ENCODE measurements at places on chromosomes 13 and 19.
A peak's percentile ranks its signal among the peaks of the same experiment; 100 is the strongest.

DNA sequence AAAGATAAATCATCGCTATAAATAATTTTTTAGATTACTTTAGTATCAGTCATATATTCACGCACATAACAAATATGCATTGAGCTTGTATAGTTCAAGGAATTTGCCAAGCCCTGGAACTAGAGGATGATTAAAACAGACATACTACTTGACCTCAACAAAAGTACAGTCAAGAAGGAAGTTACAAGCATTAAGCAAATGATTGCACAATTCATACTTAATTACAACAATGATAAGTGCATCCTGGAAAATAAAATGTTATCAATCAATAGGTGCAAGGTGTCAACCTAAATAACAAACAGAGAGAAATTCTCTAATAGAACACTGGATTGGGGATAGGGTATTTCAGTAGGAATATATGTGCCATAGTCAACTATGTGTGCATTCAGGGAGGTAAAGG, 491.2 kb downstream of the GPC5 start:
- DNase-seq = no peak

DNA sequence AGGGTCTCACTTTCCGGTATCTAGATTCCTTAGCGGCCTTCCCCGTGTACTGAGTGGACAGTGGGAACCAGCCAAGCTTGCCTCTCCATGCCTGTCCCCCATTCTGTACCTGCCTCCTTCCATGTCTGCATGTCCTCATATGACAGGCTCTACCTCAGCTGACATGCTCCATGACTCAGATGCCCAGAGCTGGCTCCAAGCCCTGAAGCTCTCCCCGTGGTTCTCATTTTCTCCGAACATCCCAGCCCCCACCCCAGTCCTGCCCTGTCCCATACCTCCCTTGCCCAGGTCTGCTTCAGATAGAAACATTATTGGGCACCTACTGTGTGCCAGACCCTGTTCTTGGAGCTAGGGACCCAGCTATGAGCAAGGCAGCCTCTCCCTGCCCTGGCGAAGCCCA, 17.1 kb upstream of the SHFL start:
- no peak for DNase-seq

DNA sequence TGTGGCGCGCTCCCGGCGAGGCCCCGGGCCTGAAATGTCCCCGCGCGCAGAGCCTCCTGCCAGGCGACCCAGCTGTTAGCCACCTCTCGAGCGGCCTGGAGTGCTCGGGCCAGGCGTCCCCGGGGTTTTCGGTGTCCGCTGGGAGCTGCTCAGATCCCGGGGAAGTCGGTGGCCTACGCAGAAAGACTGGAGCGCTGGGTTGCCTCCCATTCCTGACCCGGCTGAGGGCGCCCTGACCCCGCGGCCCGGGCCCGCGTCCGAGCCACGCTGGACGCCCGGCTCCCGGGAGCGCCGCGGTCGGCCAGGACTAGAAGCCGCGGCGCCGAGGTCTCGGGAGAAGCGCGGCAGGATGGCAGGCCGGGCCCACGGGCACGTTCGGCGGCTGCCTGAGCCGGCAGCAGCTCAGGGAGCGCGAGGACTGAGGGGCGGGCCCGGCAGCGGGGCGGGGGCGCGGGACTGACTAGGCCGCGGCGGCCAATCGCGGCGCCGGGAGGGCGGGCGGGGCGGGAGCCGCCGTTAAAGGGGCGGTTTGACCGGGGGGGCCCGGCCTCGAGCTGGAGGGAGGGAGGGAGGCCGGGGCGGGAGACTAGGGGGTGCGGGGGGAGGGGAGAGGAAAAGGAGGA, 1.3 kb upstream of the ZIC2 start:
- DNase-seq = peak; percentile 60

DNA sequence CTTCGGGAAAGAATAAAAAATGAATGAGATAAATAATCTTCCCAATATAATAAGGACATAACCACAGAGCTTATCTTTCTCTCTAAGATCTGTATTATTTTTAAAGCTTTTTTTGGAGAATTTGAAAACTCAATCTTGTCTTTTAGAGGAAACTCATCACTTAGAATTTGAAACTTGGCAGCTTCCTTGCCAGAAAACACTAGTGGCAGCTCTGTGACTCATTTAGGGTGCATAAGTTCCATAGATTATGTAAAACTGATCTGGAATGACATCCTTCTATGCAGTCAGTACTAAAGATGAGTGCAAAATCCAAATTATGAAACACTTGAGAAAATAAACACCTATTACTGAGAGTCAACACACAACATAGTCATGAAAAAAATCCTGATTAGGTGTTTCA, 848.0 kb downstream of the DACH1 start:
- no peak for DNase-seq

DNA sequence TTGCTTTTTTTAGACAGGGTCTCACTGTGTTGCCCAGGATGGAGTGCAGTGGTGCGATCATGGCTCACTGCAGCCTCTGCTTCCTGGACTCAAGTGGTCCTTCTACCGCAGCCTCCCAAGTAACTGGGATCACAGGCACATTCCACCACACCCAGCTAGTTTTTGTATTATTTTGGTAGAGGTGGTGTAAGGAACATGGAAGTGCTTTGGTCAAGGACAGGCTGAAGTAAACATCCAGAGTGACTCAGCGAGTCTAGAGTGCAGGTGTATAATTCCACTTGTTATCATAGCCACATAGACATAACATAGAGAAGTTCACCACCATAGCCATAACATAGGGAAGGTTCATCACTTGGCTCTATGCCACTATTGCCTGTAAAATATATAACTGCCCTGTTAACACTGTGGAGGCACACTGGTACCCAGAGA, 98.6 kb downstream of the RBM26 start:
- no peak for DNase-seq

- no peak for DNase-seq
Measured at GRCh38 chr13:24709186-24709913, 29.1 kb downstream of the ATP12A start.

- peak; percentile 44 for DNase-seq
Measured at GRCh38 chr19:30263830-30264381, 108.3 kb upstream of the ZNF536 start.

DNA sequence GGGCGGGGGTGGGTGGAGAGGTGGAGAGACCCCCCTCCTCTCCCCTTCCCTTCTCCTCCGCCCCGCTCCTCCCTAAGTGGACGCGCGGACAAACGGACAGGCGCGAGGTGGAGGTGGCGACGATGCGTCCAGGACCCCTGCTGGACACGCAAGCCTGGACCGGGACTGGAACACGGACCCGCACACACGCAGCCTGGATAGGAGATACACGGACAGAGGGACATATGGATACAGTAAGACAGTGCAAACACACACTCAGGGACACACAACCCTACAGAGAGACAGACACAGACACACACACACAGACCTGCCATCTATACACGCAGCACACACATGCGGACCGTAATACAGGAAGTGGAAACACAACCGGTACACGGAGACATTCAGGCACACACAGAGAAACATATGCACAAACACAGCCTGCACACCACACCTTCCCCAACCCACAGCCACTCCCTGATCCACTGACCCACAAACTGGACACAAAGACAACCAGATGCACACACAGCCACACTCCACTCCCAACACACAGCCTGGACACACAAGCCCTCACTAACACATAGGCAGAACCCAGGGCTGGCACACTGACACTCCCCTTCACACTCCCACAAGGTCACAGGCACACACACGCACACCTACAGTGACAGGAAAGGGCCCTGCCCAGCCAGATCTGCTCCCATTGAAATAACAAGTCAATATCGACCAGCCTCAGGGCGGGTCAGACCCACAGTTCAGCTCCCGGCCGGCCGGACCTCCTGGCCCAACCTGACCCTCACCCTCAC, 696 bp upstream of the ERFL start:
- no peak for DNase-seq

DNA sequence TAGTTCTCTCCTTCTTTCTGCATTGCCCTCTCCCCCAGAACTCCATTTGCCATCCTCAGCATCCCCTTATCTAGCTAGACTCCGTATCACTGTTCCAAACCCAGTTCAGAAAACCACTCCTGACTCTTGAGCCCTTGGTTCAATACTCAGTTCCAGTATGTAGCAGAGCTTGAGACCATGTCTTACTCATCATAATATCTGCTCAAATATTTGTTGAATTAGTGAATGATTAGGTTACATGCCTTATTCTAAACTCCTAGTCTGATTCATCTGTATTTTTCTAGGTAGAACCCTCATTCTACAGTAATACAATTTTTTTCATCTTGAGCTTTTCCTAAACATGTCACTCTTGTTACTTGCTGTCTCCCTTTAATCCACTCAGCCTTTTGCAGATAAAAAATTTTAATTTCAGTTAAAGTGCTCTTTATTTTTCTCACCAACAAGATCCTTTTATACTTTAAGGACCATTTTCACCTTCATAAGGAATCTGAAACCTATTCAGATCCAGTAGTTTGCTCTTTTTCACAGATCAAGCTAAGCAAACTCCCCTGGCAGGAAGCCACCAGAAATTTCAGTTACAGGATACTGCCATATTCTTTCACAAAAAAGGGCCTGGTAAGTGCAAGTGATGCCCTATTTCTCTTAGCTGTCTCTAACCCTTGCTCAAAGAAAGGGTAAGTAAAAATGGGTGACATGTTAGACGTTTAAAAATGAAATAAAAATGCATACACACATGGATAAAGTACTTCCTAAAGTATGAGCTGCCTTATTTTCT, 23.1 kb upstream of the INTS6 start:
- no peak for DNase-seq

DNA sequence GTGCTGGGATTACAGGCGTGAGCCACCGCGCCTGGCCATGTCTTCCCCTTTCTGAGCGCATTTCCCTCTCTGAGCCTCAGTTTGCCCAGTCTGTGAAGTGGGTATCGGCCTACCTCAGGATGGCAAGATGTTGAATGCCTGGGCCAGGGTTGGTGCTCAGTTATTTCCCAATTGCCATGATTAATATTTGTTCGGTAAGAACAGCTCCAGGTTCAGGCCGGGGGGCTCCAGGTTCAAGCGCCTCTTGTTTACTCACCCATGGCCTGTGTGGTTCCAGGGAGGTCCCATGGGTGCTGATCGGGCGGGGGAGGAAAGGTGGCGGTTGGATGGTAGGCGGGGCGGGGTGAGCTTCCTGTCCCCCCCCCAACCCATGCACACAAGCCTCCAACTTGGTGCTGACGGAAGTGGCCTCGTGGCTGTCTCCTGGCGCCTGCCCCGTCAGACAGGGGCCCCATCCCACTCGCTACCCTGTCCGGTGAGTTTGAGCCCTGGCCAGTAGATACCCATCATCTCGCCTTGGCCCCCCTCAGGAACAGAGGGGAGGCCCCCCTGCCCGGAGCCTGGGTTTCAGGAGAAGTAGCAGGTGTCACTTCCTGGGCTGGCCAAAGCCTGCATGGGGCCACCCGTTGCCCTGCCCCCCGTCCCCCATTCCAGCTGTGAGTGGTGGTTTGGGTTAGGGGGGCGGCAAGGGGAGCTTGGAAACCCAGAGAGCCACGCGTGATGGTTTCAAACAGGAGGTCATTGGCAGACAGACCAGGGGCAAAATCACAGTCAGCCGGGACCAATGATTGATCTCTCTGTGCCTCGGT, at the start of gene FCHO1:
Gene FCHO1, plus strand, starts transcription at position 375 of the 809 bp plus-strand sequence. CDS start 3,688 bp downstream, outside the sequence.
- no peak for DNase-seq

GRCh38 chr19:33400856-33401682, 27.6 kb downstream of the CEBPG start:
- DNase-seq = no peak

DNA sequence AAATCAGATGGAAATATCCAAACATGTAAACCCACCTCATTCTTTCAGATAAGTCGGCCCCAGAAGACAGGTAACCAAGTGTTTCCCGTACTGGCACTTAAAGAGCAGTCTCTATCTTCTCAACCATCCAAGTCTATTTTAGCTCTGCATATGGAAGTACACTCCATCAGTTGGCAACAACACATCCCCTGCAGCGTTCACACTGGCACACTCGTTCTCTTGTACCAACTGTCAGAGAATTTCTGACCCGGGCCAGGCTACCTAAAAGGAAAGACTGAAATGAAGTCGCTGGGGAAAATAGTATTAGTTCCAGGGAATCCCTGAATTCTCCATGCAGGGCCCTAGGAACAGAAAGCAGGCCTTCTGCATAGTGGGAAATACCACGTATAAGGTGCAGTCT, 109.3 kb downstream of the RXFP2 start:
- DNase-seq = no peak

GRCh38 chr13:59621773-59622172, 542.0 kb downstream of the DIAPH3 start:
- DNase-seq = no peak

DNA sequence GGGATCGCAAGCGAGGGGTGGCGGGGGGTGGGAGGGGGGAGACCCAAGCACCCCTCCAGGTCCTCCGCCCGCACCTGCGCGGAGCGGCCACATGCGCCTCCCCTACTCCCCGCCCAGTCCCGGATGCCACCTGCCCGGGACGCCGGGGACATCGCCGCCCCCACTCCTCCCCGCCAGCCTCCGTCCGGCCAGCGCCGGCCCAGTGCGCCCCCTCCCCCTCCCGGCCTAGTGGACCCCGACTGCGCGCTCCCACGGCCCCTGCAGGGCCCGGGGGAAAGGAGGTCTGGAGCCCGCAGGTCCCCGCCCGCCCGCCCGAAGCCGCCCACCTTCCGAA, 263 bp downstream of the RHPN2 start:
- DNase-seq = no peak

- DNase-seq = no peak
Measured at GRCh38 chr13:110597041-110597689, 18.2 kb upstream of the NAXD start.

Data from AG10803 (cell line).